ENCODE measurements at places on chromosomes 13 and 19.

- DNase-seq = peak; percentile 33
These were observed 329.1 kb downstream of the SLITRK5 start for GRCh38 chr13:88000239-88000638.

DNA sequence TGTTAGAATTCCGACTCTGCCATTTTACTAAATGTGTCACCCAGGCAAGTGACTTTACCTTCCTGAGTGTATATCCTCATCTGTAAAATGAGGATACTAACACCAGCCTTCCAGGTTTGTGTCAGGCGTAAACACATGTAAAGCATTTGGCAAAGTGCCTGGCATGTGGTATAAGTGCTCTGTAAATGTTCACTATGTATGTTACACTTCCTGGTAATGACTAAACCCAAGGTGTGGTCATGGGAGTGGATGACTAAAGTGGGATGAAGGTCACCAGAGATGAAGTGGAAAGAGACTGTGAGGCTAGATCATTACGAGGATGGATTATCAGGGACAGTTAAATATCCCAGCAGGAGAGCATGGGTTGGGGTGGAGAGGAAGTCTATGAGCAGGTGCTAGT, 25.6 kb downstream of the DEDD2 start:
- peak; percentile 92 for DNase-seq

- DNase-seq = no peak
These were observed 235.2 kb downstream of the KCNRG start for GRCh38 chr13:50250401-50250800.

- DNase-seq = no peak
These were observed 1979.9 kb upstream of the PRR20A start for GRCh38 chr13:55160867-55161266.

DNA sequence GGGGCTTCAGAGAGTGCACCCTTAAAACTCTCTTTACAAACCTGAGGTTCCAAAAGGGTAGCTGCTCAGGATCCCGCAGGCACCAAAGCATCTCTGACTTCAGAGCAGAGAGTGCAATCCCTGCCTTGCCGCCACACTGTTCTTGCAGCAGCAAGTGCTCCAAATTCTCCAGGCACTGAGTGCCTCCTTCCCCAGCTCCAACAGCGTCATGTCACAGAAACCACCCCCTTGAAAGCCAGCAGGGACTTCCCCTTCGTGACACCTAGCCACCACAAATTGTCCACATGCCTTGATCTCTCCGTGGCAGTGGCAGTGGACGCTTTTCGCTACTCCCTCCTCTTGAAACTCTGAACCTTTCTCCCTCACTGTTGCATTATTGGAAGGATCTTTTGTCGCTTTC, 39.9 kb downstream of the MBNL2 start:
- no peak for DNase-seq

DNA sequence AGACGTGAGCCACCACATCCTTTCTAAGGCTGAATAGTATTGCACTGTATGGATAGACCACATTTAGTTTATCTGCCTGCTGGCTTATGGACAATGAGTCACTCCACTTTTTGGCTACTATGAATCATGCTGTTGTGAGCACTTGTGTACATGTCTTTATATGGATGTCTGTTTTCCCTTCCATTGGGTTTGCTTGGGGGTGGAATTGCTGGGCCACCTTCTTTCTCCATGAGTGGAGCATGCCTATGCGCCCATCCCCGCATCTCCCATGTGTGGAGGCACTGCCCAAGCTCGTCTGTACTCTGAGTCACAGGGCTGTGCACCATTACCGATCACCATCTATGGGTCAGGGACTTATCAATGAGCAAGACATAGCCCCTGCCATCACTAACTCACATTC, 127.2 kb upstream of the GJB6 start:
- peak; percentile 100 for DNase-seq

DNA sequence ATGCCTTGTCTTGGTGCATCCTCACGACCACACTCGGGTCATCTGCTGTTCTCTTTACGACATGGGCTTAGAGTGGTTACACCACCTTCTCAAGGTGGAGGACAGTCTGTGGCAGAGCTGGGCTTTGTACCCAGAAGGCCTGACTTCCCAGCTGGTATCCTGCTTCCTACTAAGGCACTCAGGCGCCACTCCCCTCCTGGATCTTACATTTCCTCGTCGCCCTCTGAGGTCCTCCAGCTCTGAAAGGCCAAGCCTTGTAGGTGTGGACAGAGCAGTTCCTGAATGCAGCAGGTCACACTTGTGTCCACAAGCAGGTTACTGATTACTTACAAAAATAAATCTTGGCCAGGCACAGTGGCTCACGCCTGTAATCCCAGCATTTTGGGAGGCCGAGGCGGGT, 11.9 kb downstream of the SYCE2 start:
- no peak for DNase-seq

- peak; percentile 86 for DNase-seq
These were observed 7.4 kb downstream of the ETHE1 start for GRCh38 chr19:43519436-43520088.

GRCh38 chr19:3822683-3823349, 36.6 kb upstream of the MATK start:
- no peak for DNase-seq

DNA sequence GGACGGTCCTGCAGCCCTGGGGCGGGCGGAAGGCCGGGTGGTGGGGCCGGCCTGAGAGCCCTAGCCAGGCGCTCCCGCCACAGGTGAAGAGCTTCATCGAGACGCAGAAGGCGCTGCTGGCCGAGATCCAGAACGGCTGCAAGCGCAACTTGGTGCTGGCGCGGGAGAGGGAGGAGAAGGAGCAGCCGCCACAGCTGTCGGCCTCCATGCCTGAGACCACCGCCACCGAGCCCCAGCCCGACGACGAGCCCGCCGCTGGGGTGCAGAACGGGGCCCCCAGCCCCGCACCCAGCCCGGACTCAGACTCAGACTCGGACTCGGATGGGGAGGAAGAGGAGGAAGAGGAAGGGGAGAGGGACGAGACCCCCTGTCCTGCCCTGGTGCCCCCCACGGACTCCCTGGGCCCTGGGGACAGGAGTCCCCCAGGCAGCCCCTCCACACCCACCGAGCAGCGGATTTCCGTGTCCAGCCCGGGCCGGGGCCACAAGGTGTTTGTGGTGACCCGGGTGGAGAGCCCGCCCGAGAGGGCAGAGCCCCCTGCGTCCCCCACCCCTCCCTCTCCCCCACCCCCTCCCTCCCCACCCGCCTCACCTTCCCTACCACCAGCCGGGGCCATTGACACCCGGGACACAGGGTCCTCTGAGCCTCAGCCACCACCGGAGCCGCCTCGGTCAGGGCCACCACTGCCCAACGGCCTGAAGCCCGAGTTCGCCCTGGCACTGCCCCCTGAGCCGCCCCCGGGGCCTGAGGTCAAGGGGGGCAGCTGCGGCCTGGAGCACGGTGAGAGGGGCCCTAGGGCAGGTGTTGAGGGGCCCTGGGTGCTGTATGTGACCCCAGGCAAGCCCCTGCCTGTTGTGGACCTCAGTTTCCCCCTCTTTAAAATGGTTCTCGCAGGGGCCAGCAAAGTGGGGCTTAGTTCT, 15.3 kb downstream of the NKPD1 start:
- no peak for DNase-seq

- DNase-seq = no peak
These were observed 2.4 kb downstream of the METTL21C start for GRCh38 chr13:102692491-102692826.

DNA sequence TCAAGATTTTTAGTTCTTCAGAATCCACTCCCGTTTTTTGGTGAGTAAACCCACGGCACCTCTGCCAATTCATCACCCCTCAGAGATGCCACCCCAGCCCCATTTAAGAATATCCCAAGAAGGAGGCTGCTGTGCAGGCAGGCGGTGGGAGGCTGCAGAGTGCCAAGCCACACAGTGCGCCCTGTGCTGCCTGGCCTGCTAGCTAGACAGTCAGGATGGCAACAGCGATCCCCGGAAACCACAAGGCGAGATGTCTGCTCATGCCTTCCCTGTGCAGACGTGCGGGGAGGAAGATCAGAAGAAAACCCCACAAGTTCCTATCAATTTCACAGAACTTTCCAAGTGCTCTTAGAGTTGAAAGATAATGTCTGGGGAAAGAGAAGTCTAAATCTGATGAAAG, 64.8 kb upstream of the GPR183 start:
- DNase-seq = no peak

DNA sequence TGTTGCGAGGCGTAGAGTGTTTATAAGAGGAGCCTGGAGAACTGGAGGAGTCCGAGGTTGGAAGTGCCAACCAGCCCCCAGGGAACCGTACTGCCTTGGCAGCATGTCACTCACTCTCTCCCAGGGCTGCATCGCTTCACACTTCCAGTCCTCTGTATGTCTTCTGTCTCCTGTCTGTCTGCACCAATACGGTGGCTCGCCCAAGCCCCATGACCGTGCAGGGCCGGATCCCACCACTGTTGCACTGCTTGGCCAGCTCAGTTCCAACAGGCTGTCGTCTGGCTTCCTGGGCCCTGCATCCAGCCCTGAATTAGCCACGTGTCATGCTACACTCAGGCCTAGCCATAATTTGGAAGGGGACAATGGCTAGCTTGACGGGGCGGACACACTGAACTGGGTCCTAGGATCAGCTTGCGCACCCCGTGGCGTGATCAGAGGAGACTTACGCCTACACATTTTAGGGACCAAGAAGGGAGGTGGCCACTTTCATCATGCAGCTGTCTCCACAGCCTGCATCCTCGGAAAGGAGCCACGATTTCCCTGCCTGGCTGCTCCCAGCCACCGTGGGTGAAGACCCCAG, 147.1 kb downstream of the URI1 start:
- no peak for DNase-seq

- DNase-seq = no peak
These were observed 17.9 kb downstream of the RCBTB1 start for GRCh38 chr13:49567491-49567890.

DNA sequence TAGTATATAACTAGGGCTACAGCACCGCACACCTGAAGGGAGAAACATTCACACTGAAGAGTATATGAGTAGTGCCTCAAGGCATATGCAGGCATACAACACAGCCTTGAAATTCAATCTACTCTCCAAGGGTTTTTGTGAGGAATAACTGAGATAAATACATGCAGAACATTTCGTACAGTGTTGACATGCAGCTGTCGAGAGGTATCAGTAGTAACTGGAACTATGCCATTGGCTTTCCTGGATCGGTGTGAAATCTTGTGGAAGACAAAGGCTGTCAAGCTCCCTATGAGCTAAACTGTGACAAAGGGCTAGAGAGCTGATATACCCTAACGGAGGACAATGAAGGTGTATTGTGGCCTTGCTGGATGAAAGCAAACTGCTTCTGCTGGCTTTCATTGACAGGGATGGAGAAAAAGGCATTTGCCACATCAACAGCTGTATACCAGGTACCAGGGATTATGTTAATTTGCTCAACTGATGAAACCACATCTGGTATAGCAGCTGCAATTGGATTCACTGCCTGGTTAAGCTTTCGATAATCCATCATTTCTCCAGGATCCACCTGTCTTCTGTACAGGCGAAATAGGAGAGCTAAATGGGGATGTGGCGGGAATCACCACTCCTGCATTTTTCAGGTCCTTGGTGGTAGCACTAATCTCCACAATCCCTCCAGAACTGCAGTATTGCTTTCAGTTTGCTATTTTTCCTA, 16.3 kb downstream of the MTRF1 start:
- DNase-seq = no peak

DNA sequence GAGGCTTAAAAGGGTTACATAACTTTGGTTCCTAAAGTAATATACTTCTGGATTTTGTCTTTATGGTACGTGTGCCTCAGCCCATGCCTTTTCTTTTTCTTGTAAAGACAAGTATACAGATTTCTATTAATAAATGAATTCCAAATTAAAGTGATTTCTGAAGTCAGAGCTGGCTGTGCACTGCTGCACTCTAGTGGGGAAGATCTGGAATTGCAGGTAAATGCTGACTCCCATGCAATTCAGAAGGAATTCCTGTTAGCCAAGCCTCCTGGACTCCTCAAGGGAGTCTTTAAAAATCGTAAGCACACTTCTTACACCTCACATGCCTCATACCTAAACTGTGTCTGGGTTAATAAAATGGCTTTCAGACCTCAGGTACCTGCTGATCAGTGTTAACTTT, 118.4 kb upstream of the SLC7A1 start:
- DNase-seq = peak; percentile 6

DNA sequence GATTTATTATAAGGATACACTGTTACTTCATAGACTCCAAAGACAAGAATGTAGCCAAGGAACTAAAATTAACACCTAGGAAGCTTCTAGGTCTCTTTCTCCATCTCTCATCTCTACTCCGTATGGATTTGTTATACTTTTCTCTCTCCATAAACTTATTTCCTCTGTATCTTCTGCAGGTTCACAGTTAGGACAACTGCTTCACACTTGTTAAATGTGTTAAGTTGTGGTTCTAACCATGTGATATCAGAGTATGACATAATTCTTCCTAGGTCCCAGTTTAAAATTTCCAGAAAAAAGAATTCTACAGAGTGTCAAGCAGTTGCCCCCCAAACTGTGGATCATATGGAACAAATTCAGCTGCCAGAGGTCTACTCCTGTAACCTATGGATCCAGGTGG, 42.3 kb upstream of the GTF2F2 start:
- DNase-seq = no peak

DNA sequence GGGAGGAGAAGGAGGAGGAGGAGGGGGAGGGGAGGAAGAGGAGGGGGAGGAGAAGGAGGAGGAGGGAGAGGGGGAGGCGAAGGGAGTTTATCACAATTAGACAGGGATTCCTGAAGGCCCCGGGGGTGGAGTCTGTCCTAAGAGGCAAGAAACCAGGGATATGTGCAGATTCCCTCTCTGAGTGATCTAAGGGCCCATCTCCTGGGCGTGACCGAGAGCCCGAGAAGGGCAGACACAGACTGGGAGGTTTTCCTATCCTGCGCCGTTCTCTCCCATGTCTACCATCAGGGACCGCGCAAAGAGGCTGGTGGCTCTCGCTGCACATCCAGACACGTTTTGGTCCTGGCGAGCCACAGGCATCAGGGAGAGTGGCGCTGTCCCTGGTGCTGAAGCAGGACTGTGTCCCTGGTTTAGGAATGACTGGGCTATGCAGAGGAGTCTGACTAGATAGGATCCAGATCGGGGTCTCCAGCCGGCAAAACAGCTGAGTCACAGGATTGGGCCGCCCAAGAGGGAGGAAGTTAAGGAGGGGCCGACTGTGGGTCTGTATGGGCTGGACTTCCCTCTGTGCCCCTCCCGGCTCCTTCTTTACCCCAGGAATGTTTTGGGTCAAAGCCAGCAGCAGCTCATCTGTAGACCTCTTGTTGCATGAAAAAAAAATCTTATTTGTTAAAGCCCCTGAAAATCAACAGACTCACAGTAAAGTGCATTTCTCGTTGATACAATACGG, 17.9 kb upstream of the ZNF175 start:
- peak; percentile 4 for DNase-seq

- no peak for DNase-seq
These were observed 9.4 kb downstream of the FCER2 start for GRCh38 chr19:7692417-7693088.

DNA sequence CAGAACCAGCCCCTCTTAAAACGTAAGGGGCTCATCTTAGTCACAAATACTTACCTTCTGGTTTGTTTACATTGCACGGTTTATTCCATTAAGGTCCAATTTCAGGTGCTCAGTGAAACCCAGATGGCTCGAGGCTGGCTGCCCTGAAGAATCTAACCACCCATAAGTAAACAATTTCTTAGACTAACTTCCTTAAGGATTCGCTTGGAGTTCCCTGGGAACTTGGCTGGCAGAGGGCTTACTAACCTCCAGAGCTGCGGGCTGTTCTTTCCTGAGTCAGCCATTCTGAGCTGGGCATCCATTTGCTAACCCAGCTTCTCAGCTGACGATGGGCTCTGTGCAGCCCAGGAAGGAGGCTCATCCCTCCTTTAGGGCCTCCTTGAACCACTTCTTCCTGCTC, 262.1 kb downstream of the FGF9 start:
- no peak for DNase-seq

- DNase-seq = no peak
These were observed 5.1 kb downstream of the GAMT start for GRCh38 chr19:1396019-1396767.

GRCh38 chr13:100356889-100357288, 231.7 kb downstream of the GGACT start:
- DNase-seq = no peak
